ENCODE measurements at places on chromosomes 3 and 15. TPM values are rescaled to one million over a fixed set of nuclear protein-coding genes. Genes with fewer than 3 reads are reported as not detected.

The CFAP92 gene
- not detected for total RNA-seq

The SYNPR gene
- not detected for total RNA-seq

The MOBP gene
- 0.02 TPM for total RNA-seq

The ZMYND10 gene
- 0.94 TPM for total RNA-seq

The GPR160 gene
- total RNA-seq: 2.1 TPM
